ENCODE measurements at places on chromosomes 3 and 15.

GRCh38 chr3:115502128-115502527 lies 121.2 kb upstream of the GAP43 start:
- no peak for DNase-seq

GRCh38 chr3:36524560-36524959 lies 144.3 kb downstream of the STAC start:
- no peak for DNase-seq

- DNase-seq = no peak
Observed at GRCh38 chr15:56798639-56799038, 65.3 kb upstream of the ZNF280D start.

GRCh38 chr15:96347181-96348111 lies 16.9 kb downstream of the NR2F2 start:
- DNase-seq = no peak

DNA sequence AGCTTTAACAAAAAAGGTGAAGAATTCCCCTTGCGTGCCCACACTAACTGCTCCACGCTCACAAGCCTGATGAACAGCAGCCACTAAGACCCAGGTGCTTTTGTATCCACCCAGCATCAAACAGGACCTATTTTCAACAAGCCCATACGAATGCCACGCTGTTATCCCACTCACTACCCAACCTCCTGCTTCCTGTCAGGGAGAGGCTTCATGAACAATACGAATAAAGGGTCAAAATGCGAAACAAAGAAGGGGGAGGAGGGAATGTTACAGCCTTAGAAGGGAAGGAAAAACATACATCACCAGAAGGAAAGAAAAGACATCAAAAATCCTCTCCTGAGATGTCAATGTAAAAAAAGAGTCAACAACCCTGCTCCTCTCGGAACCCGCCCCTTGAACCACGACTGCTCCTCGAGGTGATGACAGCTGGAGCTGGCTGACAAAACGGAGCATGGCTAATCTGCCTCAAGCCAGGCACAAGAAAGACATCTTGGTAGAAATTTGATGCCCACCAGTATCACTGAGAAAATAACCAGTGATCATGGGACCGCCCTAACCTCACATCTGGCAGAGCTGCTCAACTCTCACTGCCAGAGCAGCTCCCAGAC lies 9.7 kb downstream of the ERC2 start:
- DNase-seq = no peak

DNA sequence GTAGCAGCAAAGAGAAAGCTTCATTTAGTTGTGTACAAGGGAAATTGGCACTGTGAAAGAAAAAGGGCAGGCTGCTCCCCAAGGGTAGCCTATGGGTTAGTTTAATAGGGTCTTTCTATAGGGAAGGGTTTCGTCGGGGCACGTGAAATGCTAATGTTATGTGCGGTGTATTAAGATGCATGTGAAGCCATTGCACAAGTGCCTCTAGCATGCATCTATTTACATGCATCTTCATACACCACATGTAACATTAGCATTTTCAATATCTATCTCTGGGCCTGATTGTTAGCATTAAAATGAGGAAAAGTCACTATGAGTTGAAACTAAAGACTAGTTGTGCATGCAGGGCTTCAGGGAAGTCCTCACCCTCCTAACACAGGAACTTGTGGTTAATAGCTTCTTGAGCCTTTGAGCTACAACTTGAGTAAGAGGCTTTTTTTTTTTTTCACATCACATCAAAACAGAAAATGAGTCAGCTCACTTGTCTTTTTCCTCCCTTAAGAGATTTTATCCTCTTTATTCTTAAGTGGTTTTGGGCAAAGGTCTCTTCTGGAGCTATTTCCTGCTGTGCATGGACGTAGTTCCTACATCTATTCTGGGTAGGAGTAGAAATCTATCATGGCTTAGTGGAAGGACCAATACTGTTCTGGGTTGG lies 613.4 kb downstream of the ZPLD1 start:
- no peak for DNase-seq

GRCh38 chr3:35663471-35663870 lies 24.1 kb downstream of the ARPP21 start:
- DNase-seq = no peak

- no peak for DNase-seq
Observed at GRCh38 chr3:16369276-16369675, 104.3 kb downstream of the OXNAD1 start.

Measured in stimulated activated CD8-positive, alpha-beta memory T cell treated with anti-CD3 and anti-CD28 coated beads, Interleukin-4, amount 100 ng/mL, for 1 hour (primary cell).